Right renal pelvis (tissue), 4 donors: ENCODE measurements at places on chromosomes 2 and 18. TPM values are rescaled to one million over a fixed set of nuclear protein-coding genes. Genes with fewer than 3 reads are reported as not detected.
A peak's percentile ranks its signal among the peaks of the same experiment; 100 is the strongest.

GRCh38 chr2:42974721-42975717 is 182.6 kb upstream of the HAAO start:
- peak; percentile 81 for DNase-seq

- DNase-seq: no peak
Observed at GRCh38 chr18:14943967-14944636, 196.1 kb downstream of the ANKRD30B start.

DNA sequence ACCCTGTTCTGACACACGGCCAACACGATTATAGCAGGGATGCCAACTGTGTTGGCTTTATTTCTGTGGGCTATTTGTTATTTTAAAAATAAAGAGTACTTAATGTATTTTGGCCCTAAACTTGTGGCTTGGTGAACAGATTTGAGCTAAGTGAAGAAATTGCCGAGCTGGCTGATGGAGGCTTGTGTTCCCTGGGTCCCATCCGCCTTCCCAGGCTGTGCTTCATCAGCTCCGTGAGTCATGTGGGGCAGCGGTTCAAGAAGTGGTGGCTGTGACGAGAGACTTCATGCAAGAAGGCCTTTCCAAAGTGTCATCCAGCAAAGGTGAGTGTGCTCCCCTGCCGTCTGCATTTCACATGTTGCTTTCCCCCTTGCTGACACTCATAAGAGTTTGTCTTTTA is 73.6 kb upstream of the NCK2 start:
- no peak for DNase-seq

- DNase-seq: peak; percentile 70
Observed at GRCh38 chr2:175690113-175690837, 311.8 kb downstream of the LNPK start.

DNA sequence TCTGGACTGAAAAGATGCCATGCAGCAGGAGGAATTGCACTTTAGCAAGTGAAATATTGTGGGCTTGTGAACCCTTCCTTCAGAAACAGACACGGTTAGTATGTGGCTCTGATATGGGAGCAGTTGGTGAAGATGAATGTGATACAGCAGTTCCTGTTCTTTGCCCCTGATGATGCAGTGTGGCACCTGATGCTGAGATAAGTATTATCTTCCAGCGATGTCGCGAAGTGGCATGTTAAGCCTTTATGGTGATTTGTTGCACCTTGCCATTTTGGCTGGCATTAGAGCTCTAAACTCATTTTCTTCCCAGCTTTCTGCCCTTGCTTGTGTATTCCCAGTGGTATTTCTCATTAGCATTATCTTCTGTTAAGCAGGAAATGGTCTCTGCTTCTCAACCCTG is 441.6 kb upstream of the RAB12 start:
- no peak for DNase-seq

GRCh38 chr18:76456823-76457222 is 38.2 kb downstream of the ZNF516 start:
- DNase-seq: no peak

- no peak for DNase-seq
Observed at GRCh38 chr18:45839414-45840395, 14.2 kb downstream of the SIGLEC15 start.

DNA sequence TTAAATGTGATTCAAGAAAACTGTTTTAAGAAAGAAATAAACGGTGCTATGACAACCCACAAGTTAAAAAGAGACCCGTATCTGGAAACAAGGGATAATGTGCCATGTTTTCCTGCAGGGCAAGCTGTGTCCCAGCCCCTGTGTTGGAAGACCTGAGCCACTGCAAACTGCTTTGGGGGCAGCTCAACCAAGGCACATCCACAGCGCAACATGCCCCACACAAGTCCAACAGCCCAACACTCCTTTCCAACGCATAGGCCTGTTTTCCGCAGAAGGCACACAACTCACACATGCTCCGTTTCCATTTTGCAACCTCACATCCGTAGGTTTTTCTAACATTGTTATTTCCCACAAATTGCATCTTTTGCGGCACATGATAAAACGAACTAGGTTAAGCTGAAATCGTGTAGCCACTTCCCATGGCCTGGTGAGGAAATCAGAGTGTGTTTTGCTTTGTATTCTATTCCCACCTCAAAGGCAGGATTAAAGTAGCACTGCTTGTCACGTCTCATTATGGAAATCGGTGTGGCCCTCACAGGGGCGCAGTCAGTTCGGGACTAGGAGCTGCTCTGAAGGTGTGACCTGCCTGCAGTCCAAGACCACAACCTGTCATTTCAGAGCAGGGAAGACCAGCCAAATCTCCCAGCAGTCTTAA is 50.5 kb upstream of the ZNF516 start:
- DNase-seq: no peak

DNA sequence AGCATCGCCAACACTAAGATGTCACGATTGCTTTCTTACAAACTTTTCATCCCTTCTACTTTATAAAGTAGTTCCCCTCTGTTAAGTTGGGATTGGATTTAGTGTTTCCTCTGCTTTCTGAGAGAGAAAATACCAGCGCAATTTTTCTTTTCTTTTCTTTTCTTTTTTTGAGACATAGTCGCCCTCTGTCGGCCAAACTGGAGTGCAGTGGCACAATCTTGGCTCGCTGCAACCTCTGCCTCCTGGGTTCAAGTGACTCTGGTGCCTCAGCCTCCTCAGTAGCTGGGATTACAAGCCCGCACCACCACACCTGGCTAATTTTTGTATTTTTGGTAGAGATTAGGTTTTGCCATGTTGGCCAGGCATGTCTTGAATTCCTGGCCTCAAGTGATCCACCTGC is 9.0 kb downstream of the RELCH start:
- DNase-seq: no peak

DNA sequence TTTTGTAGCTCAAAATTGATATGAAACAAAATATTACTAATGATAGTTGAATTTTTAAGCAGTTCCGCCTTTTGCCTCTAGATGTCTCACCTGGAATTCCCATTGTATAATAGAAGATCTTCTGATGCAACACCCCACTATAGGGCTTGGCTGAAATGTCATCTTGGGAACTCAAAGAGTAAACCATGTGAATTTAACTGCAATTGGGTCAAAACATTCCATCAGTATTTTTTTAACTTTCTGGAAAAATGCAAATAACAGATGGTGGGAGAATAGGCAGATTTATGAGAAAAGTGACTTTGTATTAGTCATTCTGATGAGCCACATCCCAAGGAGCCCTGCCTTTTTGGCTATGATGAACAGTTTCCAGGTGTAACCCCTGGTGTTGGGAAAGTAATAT is 489.9 kb downstream of the NYAP2 start:
- DNase-seq: no peak

DNA sequence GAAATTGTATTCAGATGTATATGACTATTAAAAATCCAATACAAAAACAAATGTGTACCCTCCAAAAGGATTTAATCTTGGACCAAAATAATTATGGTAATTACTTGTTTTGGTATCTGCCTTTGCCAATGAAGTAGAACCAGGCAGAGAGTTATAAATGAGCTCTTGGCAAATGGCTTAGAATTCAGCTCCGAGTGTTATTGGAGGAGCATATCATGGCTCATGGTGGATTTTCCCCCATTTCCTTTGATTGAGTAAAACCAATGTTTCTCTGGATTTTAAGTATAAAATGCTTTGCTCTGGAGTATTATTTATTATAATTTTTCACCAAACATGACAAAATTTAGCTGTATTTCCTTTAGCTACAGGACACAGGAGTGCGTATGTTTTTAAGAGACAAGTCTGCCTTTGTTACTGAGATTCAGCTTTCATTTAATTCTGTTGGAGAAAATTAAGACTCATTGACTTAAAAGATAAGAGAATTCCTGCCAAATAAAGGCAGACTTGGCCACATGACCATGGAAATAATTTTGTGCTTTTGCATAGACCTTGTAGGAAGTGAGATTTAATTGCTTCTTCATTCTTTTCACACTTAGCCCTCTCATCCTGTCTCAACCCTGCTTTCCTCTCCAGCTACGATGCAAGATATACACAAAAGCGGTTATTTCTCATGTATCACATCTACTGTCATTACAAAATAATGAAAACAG is 281.0 kb upstream of the SOX11 start:
- DNase-seq: no peak

GRCh38 chr18:23406271-23406787 is 46.8 kb upstream of the RIOK3 start:
- DNase-seq: no peak

- no peak for DNase-seq
Observed at GRCh38 chr2:21779786-21780185, 656.0 kb downstream of the TDRD15 start.

DNA sequence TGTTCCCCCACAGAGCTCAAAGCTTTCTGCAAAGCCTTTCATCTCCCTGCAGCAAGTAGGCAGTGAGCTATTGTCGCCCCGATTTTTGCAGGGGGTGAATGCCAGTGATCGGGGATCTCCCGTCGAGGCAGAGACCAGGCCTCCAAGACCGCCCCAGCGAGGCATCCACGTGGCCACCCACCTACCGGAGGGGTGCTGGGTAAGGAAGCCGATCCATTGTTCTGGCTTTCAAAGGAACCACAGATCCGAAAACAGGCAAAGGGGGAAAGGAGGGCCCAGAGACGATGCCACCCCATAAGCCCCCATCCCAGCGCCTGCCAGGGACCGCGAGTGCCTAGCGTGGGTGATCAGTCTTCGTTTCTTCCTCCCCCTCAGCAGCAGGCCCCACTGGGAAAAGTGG is 2.4 kb downstream of the ADRA2B start:
- DNase-seq: no peak

GRCh38 chr2:122433123-122433754 is 677.8 kb downstream of the TSN start:
- DNase-seq: no peak

DNA sequence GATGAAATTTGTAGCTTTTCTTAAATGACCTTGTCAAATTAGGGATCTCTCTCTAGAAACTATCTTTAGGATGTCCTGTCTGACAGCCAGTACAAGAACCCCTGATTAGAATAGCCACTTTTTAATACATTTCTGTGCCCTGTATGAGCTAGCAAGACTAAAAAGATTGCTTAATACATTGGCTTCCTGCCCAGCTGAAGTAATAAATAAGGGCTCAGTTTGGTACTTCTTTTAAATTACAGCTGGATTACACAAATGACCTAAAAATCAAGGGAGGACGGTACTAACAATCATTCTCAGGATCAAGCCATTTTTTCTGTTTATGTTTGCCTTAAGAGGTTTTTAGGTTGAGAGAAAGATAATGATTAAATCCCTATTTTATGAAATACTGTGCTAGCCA is 11.6 kb upstream of the OLA1 start:
- DNase-seq: peak; percentile 7

DNA sequence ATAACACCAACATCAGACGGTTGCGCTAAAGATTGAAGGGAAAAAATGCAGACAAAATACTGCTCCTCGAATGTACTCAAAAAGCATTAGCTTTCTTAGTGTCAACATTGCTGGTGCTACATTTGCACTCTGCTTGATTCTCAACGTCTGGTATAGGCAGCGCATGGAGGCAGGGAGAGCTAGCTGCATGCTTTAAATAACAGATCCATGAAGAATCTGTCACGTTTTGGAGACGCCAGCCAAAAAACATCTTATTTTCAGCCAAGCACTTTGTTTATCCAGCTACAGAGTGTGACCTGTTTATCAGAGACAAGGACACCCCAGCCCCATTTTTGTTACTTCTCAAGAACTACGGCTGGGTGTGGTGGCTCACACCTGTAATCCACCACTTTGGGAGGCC is 59.5 kb downstream of the APOB start:
- no peak for DNase-seq

- DNase-seq: no peak
Observed at GRCh38 chr2:20176760-20177159, 48.2 kb downstream of the SDC1 start.

GRCh38 chr18:28581521-28582071 is 404.7 kb upstream of the CDH2 start:
- peak; percentile 15 for DNase-seq

DNA sequence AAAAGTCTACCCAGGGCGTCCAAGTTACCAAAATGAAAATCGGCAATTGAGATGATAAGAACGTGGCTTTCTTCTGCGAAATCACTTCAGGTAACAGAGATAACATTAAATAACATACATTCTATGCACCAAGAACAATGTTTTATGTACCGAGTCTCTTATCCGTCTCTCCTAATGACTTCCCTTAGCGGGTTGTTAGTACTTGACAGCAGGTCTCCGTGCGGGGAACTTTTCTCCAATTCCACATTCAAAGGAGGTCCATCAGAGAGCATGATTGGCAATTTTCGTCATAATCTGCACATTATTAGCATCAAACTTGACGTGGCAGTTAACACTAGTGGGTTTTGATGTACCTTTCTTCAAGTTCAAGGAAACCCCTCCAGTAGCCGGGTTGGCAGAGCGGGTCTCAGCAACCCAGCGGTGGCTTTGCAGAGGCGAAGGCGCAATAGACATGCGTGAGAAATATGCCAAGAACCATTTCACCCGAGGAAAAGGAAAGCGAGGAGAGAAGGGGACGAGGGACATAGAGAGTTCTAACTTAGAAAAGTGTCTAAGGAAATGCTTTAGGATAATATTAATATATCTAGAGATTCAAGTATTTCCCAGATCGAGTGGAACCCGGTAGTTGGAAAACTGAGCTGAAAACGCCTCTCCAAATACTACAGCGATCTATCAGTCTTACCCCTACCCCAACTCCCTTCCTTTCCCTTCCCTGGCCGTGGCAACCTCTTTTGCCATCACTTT is 5.0 kb downstream of the EVX2 start:
- DNase-seq: no peak

DNA sequence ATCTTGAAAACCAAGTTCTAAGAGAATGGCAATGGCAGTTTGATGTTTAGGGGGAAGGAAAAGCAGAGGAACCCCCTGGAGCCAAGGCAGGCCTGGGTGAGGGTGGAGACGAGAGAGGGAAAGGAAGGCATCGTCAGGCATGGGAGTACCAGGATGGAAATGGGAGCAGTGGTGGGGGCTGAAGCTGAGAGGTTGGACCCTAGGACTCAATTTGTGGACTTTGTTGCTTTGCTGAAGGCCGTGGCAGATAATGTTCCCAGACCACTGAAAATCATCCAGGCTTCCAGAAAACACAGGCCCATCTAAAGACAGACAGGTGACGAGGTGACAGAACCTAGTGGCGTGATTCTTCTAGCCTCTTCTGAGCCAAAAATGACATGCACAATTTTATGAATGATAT is 4.9 kb downstream of the NPAS2 start:
- DNase-seq: no peak

The WDSUB1 gene
- 26.0 TPM for polyA plus RNA-seq

The ANKRD36B gene
- polyA plus RNA-seq: 19.8 TPM

The PCARE gene
- 0.40 TPM for polyA plus RNA-seq

The GKN2 gene
- not detected for polyA plus RNA-seq

The IKZF2 gene
- 13.0 TPM for polyA plus RNA-seq

The SRD5A2 gene
- polyA plus RNA-seq: 0.07 TPM

The TMEM200C gene
- polyA plus RNA-seq: 1.2 TPM

The ENOSF1 gene
- polyA plus RNA-seq: 70.0 TPM

The ARHGAP28 gene
- polyA plus RNA-seq: 66.6 TPM

The MEIS1 gene
- 104 TPM for polyA plus RNA-seq

The C2orf80 gene
- not detected for polyA plus RNA-seq

The ESPNL gene
- 1.4 TPM for polyA plus RNA-seq
